ENCODE measurements at places on chromosomes 11 and 22.

- DNase-seq: no peak
Observed at GRCh38 chr11:133381761-133382130, 150.6 kb downstream of the OPCML start.

DNA sequence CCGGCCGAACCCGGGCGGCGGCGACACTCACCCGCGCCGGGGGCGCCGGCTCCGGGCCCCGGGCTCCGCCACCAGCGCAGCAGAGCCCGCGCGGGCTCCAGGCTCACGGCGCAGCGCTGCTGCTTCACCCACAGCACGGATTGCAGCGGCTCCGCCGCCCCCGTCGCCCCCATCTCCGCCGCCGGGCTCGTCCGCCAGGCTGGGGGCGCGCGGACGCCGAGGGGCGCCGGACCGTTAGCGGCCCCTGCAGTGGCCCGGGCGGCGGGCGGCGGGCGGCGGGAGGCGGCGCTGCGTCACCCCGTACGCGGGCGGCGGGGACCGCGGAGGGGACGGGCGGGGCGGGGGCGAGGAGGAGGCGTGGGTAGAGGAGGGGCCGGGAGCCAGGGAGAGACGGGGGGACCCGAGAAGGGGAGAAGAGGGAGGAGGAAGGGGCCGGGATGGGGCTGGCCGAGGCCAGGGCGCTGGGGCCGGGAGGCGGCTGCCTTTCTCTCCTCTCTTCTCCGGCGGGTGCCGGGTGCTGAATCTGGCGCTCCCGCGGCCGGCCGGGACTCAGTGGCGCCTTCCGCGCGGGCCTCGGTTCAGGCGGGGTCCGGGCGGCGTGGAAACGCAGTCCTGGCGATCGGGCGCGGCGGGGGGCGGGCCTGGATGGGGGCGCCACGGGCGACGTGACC, at the start of gene CERK:
CERK (minus strand) TSS at position 277 of the 671 bp plus-strand sequence; CDS start at position 173, 104 bp downstream.
- DNase-seq: peak; percentile 87

DNA sequence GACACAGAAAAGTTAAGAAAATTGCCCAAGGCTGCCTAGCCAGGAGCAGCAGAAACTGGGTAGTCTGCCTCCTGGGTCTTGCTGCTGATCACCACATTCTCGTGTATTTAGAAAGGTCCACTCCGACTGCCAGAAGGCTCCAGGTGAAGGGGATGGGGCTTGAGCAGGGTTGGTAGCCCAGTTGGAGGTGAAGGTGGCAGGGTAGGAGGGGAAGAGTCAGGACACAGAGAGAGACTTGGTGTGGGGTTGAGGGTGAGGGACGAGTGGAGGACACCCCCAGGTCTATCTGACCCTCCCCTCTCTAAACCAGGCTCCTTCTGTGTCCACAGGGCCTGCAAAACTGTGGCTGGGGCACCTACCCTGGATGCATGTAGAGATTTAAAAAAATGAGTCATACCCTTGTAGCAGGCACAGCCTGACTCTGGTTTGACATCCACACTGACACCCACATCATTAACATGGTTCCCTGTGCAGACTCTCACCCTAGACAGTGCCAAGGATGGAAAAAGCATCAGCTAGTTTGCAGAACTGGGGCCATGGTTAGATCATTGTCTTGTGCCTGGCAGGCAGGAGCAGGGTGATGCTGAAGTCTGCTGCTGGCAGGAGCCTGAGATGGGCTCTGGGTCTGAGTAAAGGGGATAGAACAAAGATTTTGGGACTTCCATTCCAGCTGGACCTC, 273.2 kb downstream of the TENM4 start:
- no peak for DNase-seq

DNA sequence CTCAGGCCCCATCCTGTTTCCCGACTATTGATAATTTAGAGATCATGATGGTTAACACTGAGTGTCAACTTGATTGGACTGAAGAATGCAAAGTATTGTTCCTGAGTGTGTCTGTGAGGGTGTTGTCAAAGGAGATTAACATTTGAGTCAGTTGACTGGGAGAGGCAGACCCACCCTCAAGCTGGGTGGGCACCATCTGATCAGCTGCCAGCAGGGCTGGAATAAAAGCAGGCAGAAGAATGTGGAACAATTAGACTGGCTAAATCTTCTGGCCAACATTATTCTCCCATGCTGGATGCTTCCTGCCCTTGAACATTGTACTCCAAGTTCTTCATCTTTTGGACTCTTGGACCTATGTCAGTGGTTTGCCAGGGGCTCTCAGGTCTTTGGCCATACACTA, 1170.0 kb upstream of the CNTN5 start:
- no peak for DNase-seq

DNA sequence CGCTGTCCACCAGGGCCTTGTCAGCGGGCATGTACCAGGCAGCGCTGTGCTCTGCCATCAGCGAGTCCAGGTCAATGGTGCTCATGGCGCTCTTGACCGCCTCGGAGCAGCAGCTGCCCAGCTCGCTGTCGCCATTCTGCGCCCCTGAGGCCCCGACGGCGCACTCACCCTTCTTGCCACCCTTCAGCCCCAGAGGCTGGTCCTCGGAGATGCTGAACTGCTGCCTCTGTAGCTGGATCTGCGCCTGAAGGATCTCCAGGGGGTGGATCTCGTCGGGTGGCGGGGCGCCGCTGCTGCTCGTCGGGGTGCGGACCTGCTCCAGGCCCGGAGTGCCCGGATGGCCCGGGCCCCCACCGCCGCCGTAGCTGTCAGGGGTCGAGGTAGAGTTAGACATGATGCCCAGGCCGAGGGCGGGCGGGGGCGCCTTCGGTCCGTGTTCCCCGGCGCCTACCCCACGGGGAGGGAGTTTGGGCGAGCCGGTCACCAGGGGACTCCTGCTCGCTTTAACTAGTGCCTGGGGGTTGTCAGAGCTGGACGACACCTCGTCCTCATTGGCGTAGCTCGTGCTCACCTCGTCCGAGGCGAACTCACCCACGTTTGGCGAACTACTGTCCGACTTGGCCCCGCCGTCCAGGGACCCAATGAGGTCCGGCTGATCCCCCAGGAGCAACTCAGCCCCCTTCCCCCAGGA, 4.6 kb downstream of the MN1 start:
- DNase-seq: no peak

DNA sequence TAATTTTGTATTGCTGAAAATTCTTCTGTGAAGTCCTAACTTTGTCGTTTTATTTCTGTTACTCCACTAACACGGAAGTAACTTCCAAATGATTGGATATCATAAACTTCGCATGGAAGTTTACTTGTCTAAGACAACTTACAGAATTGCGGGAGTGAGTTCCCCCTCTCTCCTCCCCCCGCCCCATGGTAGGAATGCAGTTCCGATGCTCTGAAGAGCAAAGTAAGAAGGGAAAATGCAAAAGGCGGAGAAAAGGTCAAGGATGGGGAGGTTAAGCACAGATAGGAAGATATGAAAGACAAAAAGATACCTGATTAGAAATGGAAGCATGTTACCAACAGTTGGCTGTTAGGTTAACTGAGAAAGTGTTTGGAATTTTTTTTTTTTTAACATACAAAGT, 1.3 kb downstream of the EIF3M start:
- no peak for DNase-seq

GRCh38 chr11:66570850-66571180, 2.4 kb upstream of the CTSF start:
- DNase-seq: no peak

GRCh38 chr11:48008951-48009270, 28.6 kb downstream of the PTPRJ start:
- DNase-seq: no peak

GRCh38 chr11:120558744-120559431, 47.3 kb downstream of the GRIK4 start:
- DNase-seq: no peak

DNA sequence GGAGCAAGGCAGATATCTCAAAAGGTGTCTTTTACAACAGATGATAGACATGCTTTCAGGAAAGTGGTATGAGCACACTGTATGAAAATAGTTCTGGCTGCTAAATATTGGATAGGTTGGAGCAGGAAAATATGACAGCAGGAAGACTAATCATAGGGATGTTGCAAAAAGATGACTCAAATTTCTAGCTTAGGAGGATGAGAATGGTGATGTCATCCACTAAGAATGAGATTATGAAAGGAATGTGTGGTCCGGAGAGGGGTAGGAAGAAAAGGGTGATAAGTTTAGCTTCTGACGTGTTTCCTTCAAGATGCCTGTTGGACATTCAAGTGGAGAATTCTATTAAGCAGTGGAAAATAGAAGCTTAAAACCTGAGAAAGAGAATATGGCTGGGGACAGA, 46.4 kb downstream of the RCN1 start:
- no peak for DNase-seq
